Stimulated activated CD4-positive, alpha-beta T cell treated with anti-CD3 and anti-CD28 coated beads, Interleukin-1b, Interleukin-23, amount 100 ng/mL, for 1 hour (primary cell): ENCODE measurements at places on chromosomes 4 and X.

DNA sequence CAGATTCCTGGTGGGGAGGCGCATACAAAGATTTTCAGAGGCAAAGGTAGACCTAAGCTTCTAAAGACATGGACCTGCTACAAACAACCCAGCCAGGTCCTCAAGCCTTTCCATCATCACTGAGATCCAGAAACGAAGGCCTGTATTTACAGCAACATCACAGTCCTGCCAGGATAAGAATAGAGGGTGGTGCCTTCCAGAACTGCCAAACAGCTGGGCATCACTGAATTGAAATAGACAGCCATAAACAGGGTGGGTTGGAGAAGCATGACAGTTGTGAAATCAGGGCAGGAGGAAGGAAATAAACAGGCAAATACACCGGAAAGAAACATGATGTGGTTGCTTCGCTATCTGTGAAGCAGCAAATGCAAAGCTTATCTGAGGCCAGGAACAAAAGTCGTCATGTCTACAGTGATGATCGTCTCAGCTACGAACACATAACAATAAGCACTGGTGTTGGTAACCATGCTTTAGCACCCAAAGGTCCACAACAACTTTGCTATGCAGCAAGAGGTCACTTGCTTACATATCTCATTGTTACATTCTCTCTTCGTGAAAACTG lies 6.7 kb upstream of the TMEM154 start:
- DNase-seq: no peak

- DNase-seq: no peak
Observed at GRCh38 chr4:119597377-119597776, 31.2 kb downstream of the PDE5A start.

GRCh38 chr4:168656055-168656660 lies 159.3 kb downstream of the PALLD start:
- DNase-seq: no peak

DNA sequence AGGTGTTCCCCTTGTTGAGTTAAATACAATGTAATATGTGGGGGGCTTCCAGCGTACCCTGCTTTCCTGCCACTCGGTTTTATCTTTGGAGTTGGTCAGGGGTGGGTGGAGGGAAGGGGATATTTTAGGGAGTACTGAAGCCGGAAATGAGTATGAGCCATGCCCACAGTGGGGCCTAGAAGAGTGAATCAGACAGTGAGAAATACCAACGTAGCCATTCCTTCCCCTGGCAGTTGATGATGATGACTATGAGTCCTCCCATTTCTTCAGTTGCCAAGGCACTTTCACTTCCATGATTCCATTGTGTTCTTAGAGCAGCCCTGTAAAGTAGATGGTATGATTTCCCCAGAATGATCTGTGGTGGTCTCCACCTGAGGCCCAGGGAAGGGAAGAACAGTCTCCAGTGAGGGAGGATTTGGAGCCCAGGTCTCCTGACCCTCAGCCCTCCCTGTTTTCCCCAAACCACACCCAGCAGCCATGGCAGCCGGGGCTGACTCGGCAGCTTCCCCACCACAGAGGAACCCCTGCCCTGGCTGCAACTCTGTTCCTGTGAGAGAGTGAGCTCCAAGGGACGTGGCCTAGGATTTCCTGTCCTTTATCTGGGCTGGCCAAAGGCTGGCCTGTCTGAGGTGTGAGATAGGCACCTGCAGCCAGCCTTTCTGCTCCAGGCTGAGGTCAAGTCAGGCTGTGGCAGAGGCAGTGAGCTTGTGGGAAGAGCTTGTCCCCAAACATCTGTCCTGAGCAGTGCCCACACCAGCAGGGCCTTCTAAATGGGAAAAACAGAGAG lies 52.7 kb downstream of the STARD8 start:
- no peak for DNase-seq

DNA sequence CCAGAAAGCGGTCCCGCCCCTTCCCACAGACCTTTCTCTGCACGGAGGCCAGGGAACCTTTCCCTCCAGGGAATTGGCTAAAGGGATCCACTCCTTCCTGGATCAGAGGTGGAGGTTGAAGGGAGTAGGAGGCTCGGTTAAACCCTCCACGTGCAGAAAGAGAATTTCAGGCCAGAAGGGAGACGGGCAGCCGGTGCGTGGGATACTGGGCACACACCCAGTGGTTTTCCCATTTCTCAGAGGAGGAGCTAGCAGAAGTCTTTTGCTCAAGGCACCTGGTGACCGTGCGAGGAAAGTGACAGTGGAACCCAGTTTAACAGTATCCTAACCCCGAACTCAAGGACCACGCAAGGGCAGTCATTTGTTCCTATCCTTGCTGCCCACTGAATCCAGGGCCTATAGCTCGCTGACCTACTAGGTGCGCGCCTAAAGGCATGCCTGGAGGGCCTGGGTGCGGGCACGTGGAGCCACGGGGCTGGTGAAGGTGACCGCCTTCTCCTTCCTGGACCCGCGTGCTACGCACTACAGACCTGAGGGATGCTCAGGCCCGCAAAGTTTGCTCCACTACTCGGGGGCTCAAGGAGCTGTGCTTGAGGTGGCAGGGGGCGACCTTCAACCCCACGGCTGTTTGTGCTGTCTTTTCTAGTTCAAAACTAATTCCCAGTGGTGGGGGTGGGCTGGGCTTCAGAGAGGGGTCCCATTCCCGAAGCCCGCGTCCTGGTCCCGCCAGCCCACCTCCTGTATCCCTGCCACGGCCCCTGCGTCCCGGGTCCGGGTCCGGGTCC lies 587 bp upstream of the AFF2 start:
- no peak for DNase-seq

DNA sequence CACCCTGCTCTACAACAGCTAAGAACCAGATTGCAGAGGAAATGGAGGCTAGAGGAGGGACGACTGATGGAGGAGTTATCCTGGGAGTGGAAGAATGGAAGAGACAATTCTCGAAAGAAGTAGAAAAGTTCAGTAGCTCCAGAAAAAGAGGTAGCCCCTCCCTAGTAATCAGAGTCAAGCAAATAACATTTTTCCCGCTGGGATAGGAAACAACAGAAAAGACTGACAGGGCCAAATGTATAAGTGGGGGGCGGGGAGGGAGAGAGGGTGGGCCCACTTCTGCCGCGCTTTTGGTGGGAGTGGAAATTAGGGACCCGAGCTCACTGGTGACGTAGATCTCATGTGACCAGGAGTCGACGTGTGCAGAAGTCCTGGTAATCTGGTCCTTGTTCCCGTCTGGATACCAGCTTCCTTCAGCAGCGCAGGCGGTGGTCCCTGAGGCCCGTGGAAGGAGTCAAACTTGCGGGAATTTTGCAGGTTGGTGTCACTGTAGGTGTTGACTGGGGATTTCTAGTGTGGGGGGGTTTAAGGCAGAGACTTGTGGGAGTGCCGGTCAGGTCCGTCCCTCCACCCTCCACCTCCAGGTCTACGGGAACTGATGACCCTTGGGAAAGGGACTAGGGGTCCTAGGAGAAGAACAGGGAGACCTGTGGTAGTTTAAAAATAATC lies at the start of gene TCEAL9:
TCEAL9 (plus strand) TSS at position 377 of the 669 bp plus-strand sequence. CDS start 1,179 bp downstream, outside the sequence.
- no peak for DNase-seq

DNA sequence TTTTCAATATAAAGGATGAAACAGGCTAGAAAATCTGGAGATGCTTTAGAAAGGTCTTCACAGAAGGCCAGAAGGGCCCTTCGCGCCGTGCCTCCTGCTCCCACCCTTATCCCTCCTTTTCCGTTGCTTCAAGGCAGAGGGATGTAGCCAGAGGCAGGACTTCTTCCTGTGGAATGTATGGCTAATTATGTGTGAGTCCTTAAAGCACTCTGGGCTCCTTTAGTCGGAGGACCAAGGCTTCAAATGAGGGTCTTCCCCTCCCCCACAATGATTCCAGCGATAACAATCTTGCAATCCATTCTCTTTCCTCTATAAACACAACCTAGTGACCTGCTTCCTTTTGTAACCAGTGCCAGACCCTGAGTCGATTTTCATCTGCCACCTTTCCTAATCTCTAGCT lies 103.5 kb downstream of the GPC3 start:
- DNase-seq: no peak

DNA sequence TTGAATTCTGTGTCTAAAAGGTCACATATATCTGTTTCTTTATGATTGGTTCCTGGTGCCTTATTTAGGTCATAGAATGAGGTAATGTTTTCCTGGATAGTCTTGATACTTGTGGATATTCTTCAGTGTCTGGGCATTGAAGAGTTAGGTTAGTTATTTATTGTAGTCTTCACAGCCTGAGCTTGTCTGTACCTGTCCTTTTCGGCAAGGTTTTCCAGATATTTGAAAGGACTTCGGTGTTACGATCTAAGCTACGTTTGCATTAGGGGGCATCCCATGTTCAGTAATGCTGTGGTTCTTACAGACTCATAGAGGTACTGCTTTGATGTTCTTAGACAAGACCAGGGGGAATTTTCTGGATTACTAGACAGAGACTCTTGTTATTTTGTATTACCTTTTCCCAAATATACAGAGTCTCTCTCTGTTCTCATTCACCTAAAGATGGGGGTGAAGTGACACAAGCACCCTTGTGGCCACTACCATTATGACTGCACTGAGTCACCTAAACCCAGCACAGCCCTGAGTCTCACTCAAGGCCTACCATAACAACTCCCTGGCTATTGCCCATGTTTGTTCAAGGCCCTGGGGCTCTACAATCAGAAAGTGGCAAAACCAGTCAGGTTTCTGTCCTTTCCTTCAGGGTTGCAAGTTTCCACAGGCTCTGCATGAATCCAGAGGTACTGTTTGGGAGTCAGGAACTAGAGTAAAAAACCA lies 30.1 kb upstream of the CYSLTR1 start:
- no peak for DNase-seq

- DNase-seq: no peak
Observed at GRCh38 chr4:122847931-122848330, 21.3 kb downstream of the FGF2 start.

DNA sequence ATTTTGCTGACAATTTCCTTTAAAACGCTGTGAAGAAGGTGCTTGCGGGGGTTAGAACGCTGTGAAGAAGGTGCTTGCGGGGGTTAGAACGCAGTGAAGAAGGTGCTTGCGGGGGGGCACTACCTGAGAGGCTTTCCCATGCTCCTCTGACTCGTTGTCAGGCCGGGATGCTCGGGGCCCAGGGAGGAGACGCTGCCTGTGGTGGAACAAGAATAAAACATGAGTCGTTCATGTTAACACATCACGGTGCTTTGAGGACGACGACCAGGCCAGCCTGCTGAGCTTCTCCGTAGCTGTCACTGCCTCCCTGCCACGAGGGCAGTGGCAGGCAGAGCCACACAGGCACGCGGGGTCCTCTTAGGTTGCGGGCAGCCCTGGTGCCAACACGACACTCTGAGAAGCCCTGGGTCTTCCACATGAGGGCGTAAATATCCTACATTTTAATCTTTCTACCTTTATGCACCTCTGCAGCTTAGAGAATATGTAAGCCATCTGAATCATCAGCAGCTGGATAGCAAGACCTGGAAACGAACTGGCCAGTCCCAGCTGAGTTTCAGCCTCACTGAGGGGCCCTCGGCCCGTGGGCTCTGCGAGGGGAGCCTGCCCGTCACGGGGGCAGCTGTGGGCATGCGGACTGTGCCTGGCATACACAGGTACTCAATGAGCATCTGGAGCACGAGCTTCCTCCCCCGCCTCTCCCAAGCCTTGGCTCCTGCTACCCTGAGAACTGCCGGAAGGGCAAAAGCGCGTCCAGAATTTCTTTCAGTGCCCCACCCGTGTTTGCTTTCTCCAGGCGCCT lies 47.0 kb downstream of the FGFRL1 start:
- no peak for DNase-seq

DNA sequence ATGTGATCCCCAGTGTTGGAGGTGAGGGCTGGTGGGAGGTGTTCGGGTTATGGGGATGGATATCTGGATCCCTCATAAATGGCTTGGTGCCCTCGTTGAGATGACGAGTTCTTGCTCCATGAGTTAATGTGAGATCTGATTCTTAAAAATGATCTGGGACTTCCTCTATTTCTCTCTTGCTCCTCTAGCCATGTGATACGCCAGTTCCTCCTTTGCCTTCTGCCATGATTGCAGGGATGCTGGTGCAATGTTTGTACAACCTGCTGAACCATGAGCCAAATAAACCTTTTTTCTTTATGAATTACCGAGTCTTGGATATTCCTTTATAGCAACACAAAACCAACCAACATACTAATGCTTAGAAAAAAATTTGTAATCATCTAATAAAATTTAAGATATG lies 56.6 kb downstream of the STAP1 start:
- no peak for DNase-seq

GRCh38 chr4:15381806-15382338 lies 46.0 kb upstream of the C1QTNF7 start:
- DNase-seq: no peak

- DNase-seq: no peak
Observed at GRCh38 chr4:155694100-155694785, 27.6 kb downstream of the GUCY1A1 start.
